ENCODE measurements at places on chromosomes 11 and 22.

GRCh38 chr22:47484960-47485569, 722.6 kb downstream of the TBC1D22A start:
- DNase-seq, result no peak

DNA sequence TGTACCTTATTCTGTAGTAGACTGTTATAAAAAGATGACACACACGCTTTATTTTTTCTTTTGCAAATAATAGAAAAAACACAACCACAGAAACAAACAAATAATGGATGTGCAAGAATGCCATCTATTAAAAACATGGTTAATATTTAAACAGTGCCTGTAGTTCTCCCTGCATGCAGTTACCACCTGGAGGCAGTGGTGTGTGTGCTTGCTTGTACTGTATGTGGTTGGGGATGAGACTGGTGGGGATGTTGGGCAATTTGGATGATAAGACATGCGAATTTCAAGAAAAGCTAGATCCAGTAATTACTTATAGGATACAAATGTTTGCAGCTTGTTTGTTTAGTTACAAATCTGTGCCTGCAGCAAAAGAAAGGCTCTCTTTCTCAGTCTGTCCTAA, 3.6 kb downstream of the C11orf87 start:
- no peak for DNase-seq

GRCh38 chr11:122334546-122335339, 218.7 kb upstream of the BLID start:
- no peak for DNase-seq

GRCh38 chr22:17242641-17243040, 23.4 kb upstream of the ADA2 start:
- DNase-seq, result no peak

- no peak for DNase-seq
Observed at GRCh38 chr22:48568736-48569330, 1258.8 kb downstream of the BRD1 start.

- no peak for DNase-seq
Observed at GRCh38 chr11:15629690-15630321, 515.1 kb downstream of the INSC start.

GRCh38 chr11:100863080-100863581, 176.0 kb downstream of the ARHGAP42 start:
- no peak for DNase-seq

- DNase-seq, result no peak
Observed at GRCh38 chr11:59174664-59175033, 2.7 kb downstream of the DTX4 start.

- no peak for DNase-seq
Observed at GRCh38 chr11:92357344-92357743, 132.7 kb downstream of the FAT3 start.

GRCh38 chr11:3609416-3610265, 32.2 kb downstream of the ART5 start:
- peak; percentile 48 for DNase-seq

GRCh38 chr22:39301926-39302325, 17.5 kb downstream of the RPL3 start:
- no peak for DNase-seq

GRCh38 chr22:20803696-20804324, 29.9 kb downstream of the SERPIND1 start:
- DNase-seq, result peak; percentile 20

DNA sequence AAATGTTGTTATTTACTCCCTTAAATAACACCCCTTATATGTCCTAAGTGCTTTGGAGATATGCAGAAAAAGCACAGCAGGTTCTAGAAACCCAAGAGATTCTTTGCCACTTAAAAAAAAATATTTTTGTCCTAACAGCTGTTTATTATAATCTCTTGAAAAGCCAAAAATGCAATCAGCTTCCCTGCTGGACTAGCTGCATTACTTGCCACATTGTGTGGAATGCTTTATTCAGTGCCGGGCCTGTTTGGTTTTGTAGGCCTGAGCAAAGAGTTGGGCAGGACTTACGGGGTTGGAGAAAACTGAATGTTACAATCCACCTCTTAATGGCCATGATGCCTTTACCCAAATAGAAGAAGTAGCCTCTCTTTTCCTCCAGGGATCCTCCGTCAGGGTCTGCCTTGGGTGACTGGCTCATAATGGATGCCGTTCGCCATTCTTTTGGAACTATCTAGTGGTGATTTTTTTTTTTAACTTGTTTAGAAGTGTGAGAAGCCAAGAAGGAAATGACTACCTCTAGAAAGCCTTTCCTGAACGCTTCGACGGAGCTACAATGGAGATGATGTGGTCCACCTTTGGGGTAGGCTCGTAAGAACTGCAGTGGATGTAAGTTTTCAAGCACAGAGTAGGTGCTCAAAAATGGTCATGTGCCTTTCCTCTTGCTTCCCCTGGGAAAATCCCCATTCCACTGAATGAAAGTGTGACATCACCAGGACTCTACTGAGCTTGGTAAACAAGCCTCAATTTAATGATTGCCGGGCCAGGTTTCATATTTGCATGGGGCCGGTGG, 241.3 kb upstream of the NCAM1 start:
- DNase-seq, result no peak

- DNase-seq, result peak; percentile 48
Observed at GRCh38 chr11:65640483-65641296, 2.8 kb downstream of the SIPA1 start.

- no peak for DNase-seq
Observed at GRCh38 chr22:30318799-30319419, 7.8 kb downstream of the TBC1D10A start.

DNA sequence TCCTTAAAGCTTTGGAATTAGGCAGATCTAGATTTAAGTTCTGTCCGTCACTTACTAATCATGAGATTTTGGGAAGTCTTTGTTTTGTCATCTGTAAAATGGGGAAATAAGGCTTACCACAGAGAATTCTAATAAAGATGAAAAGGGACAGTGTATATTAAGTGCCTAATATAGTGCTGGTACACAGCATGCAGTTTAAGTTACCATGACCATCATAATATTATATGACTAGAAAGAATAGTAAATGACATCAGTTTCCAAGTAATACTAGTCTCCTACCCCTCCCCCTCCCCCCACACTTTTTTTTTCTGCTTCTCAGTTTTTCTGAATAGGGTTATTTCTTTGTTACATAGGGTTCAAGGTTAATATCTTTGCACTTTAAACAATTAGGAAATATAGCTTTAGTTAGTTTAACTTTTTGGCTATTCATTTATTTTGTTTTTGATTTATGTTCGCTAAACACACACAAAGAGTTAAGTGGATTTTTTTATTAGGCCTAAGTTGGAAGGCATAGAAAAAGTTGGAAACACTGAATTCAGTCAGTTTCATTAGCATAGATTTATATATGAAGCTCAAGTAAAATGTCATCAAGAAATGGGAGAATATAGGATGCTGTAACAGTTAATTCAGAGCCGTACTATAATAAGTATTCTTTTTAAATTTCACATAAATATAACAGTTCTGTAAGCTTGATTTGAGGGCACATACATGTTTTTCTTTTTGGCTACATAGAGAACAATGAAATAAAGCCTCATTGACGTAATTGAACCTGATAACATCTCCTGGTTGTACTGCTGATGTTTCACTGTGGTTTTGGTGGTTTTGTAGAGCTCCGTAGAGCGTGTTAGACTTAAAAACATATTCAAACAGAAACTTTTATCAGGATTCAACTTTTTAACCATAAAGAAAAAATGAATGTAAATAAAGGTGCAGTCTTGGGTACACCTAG, 121.2 kb downstream of the PDE3B start:
- peak; percentile 58 for DNase-seq

DNA sequence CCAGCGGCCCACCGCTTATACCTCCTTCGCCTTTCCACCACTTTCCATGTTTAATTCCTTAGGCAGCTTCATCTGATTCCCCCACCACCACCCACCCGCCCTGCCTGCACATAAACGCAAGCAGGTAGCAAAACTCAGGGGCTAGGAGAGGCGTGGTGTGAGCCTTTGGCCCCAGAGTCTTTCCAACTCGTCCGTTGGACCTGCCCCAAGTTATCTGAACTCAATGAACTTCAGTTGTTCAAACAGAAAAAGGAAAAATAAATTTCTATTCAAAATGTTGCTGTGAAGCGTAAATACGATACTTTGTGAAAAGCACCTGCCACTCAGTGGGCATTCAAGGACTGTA, 814 bp upstream of the CDON start:
- DNase-seq, result no peak

DNA sequence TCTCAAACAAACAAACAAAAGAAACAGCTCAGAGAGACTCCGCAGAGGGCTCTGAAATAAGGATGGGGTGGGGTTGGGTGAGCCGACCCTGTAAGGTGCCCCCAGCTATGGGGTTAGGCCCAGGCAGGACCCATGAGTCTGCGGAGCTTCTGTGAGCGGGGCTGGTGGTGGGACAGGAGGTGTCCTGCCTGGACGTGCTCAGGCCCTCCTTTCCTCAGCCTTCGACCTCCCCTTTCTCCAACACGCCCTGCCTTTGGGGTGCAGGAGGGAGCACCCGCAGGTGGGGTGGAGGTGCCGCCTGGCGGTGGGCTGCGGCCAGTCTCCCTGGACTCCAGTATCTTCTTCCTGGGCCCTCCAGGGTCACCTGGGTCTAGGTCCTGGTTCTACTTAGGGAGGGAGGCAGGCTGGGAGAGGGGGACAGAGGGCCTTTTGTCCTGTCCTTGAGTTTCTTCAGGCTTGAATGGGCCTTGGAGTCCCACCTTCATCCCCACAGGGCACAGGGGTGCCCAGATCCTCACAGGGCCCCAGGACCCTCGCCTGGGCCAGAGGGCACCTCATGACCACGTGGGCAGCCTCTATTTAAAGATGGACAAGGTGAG, 12.3 kb downstream of the PRR33 start:
- no peak for DNase-seq

All from stimulated activated CD4-positive, alpha-beta T cell treated with anti-CD3 and anti-CD28 coated beads, Interleukin-4, amount 100 ng/mL, for 24 hours (primary cell).